ENCODE measurements at places on chromosomes 6 and 20.

- no peak for DNase-seq
Observed at GRCh38 chr6:743320-744096, 50.6 kb upstream of the EXOC2 start.

DNA sequence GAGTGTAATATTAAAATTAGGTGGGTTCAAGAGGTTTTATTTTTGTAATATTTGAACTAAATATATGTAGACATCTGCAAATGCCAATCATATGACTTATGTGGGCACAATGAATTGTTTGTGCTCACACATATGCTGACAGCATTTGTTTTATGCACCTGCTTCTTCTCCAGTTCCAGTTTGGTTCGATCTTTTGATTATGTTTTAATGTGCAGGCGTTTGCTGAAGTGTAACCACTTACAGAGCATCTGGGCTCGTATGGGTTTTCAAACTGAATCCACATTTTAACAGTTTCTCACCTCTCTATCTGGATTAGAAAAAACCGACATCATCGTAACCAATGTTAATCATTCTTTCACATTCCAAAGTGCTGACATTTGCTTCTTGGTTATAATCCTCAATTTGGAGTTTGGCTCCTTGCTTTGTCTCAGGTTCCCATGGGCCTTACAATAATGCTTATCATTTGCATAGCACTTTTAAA, 129.1 kb upstream of the SPACA1 start:
- no peak for DNase-seq

DNA sequence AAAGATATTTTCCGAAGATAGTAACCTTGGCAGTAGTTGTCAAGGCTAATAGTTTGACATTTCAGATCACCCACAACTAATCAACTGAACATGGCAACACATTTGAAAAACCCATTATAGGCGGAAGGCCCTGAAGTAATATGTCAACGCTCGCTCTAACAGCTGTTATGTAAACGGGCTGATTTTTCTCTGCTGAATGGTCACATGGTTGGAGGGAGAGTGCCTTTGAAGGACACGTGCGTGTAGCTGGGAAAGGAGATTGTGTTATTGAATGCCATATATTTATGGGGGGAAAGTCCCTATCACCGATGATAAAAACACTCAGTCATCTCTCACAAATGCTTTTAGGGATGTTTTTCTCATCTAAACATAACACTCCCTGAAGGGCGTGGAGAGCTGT, 160.0 kb upstream of the RALGAPA2 start:
- no peak for DNase-seq

GRCh38 chr20:49845060-49845459, 32.4 kb downstream of the SLC9A8 start:
- DNase-seq: no peak

DNA sequence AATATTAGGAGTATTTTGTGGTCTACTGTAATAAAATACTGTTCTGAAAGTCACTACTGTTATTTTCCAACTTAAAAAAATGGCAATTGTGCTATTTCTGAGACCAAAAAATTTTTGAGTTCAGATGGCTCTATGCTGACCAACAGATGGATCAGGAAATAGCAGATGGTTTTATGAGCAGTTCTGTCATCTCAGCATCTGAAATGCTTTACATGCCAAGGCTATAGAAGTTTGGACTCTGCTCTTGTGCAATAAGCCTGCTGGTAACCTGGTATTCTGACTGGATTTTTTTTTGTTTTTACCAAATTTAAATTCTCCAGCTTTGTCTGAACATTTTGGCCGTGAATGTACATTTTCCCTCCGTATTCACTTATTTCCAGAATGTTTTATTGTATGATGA, 1127.5 kb downstream of the GRIK2 start:
- no peak for DNase-seq

GRCh38 chr20:62212299-62212698, 7.8 kb downstream of the HRH3 start:
- DNase-seq: no peak

GRCh38 chr6:107668743-107669474, 155.2 kb downstream of the SCML4 start:
- no peak for DNase-seq

DNA sequence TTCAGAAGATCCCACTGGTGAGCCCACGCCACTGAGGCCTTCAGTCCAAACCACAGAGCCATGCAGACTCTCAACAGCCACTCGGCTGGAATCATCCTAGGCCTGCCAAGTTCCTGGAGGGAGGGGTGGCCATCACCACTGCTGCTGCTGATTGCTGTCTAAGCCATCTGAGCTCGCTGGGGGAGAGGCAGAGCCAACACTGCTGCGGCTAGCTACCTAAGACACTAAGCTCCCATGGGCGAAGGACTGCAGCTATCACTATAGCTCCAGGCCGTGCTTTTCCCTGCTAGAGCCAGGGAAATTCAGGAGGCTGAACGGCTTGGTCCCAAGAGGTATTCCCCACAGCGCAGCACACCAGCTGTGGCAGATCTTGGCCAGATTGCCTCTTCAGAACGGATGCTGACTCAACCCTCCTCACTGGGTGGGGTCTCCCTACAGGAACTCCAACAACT, 73.6 kb downstream of the TBC1D32 start:
- DNase-seq: peak; percentile 78
